HT1080 (cell line): ENCODE measurements at places on chromosomes 5 and 9. TPM values are rescaled to one million over a fixed set of nuclear protein-coding genes. Genes with fewer than 3 reads are reported as not detected.

DNA sequence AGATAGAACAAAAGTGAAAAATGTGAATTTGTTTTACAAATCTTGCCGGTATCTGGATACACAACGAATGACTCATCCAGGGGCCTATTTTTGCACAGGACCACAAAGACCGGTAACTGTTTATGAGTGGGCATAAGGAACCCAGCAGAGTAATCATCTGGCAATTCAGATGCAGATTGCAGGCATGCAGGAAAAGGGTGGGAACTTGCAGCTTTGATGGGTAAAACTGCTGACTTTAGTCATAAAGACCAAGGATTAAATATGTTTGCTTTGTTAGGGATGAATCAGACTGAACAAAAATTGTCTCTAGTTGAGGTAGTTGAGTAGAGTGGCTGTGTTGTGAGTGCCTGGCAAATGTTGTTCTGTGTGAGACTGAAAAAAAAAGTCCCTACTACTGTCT is 309.6 kb upstream of the CCNH start:
- peak; percentile 94 for DNase-seq

DNA sequence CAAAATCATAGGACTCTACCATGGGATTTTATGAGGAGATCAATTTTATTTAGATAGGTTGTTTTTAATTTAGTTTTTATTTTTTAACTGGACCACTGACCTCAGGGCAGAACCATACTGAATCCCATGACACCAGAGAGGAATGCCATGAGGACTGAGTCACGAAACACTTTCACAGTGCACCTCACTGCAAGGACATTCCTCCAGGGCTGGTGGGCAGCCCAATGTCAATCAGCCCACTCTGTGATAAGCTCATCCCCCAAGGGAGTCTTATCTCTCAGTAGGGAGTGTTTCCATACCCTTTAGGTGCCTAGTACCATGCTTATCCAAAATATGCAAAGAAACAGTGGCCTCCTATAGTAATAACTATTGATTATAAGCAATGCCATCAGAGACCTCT is 224.5 kb upstream of the CDH6 start:
- DNase-seq: no peak

DNA sequence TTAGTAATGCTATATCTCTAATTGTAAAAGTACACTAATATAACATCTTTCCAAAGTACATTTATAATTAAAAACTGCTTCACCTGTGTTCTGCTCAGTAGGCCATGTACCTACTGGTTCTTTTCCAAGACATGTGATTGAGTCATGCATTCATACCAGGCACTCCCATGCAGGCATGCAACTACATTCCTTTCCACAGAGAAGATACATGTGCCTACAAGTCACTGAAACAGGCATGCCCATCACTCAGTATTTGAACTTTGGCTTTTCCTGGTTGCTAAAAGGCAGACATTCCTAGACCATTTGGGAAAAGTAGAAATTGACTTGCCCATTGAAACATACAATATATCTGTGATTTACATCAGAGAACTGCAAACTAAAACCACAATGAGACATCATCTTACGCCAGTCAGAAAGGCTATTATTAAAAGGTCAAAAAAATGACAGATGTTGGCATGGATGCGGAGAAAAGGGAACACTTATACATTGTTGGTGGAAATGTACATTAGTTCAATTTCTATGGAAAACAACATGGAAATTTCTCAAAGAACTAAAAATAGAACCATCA is 148.3 kb upstream of the MOCS2 start:
- no peak for DNase-seq

DNA sequence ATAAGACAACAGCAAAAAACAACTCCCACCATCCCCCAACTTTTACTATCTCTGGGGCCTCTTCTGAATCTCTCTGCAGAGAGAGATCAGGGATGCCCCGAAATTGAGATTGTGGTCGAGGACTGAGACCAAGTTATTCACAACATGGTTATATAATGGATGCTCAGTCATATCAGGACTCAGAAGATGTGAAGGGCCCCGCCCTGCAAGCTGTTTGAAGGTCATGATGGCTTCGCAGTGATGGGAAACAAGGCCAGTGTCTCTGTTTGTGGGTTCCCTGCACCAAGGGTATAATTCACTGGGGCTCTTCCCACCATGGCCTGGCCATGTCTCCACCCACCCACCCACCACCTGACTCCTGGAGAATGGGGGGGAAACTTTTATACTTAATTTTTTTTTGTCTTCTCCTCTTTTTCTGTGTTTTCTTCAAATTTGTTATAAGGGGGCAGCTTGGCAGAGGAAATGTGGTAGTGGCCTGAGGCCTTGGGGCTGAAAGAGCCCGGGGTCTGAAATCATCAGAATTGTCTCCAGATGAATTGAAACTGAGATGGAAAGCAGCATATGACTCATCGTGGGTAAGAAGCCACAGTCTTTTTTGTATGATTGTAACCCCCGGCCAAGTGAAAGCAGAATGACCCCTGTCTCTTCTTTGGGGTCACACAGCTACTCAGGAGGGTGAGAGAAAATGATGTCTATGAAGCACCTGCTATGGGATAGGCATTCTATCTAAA is 15.0 kb upstream of the TEX48 start:
- peak; percentile 74 for DNase-seq

- no peak for DNase-seq
Observed at GRCh38 chr9:8408575-8409190, 609.1 kb upstream of the DMAC1 start.

- DNase-seq: no peak
Observed at GRCh38 chr9:130140706-130141105, 31.5 kb upstream of the NCS1 start.

- DNase-seq: no peak
Observed at GRCh38 chr9:136093995-136094881, 851 bp downstream of the NACC2 start.

WWC1 gene
- total RNA-seq: 48.7 and 52.8 TPM in 2 replicates

SOWAHA gene
- not detected in 2 replicates for total RNA-seq

SMIM33 gene
- not detected in 2 replicates for total RNA-seq

TAF11L10 gene
- total RNA-seq: not detected in 2 replicates

SET gene
- total RNA-seq: 595 and 720 TPM in 2 replicates

TMEM232 gene
- total RNA-seq: 0.27 and 0.77 TPM in 2 replicates

CCDC183 gene
- not detected in 2 replicates for total RNA-seq
